Activated CD8-positive, alpha-beta T cell treated with anti-CD3 and anti-CD28 coated beads for 36 hours (primary cell): ENCODE measurements at places on chromosomes 12 and 14. TPM values are rescaled to one million over a fixed set of nuclear protein-coding genes. Genes with fewer than 3 reads are reported as not detected.

DNA sequence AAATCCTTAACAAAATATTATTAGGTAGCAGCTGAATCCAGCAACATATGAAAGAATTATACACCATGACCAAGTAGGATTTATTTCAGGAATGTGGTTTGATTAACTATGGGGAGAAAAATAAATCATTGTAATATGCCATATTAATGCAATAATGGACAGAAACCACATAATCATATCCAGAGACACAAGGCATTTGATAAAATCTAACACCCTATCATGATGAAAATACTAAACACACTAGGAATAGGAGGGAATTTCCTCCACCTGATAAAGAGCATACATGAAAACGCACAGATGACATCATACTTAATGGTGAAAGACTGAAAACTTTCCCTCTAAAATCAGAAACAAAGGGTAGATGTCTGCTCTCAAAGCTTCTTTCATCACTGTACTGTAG is 238.9 kb downstream of the PHLDA1 start:
- H3K4me1 ChIP-seq, result peaks cover 32% of the 10 kb centered on the region
- no peak overlapping the region for H3K4me3 ChIP-seq
- no peak overlapping the region for H3K27ac ChIP-seq
- H3K27me3 ChIP-seq, result peaks cover 8% of the 10 kb centered on the region
- no peak for DNase-seq

- H3K4me3 ChIP-seq, result no peak overlapping the region
- H3K27me3 ChIP-seq, result peaks cover 5% of the 10 kb centered on the region
- no peaks in the 10 kb centered on the region for H3K36me3 ChIP-seq
- no peak overlapping the region for H3K27ac ChIP-seq
- peaks cover 22% of the 10 kb centered on the region for H3K4me1 ChIP-seq
Measured at GRCh38 chr14:76868454-76869170, 42.4 kb downstream of the LRRC74A start.

GRCh38 chr12:4579305-4580102 is 17.5 kb downstream of the DYRK4 start:
- H3K4me3 ChIP-seq, result no peak overlapping the region
- H3K27me3 ChIP-seq, result peaks cover 5% of the 10 kb centered on the region
- no peaks in the 10 kb centered on the region for H3K4me1 ChIP-seq
- peak; percentile 16 for DNase-seq
- no peak overlapping the region for H3K27ac ChIP-seq
- H3K36me3 ChIP-seq, result no peaks in the 10 kb centered on the region

GRCh38 chr14:33897382-33897781 is 53.5 kb downstream of the EGLN3 start:
- H3K27ac ChIP-seq, result no peak overlapping the region
- H3K36me3 ChIP-seq, result no peaks in the 10 kb centered on the region
- H3K4me1 ChIP-seq, result no peaks in the 10 kb centered on the region
- H3K4me3 ChIP-seq, result no peak overlapping the region
- DNase-seq, result no peak

DNA sequence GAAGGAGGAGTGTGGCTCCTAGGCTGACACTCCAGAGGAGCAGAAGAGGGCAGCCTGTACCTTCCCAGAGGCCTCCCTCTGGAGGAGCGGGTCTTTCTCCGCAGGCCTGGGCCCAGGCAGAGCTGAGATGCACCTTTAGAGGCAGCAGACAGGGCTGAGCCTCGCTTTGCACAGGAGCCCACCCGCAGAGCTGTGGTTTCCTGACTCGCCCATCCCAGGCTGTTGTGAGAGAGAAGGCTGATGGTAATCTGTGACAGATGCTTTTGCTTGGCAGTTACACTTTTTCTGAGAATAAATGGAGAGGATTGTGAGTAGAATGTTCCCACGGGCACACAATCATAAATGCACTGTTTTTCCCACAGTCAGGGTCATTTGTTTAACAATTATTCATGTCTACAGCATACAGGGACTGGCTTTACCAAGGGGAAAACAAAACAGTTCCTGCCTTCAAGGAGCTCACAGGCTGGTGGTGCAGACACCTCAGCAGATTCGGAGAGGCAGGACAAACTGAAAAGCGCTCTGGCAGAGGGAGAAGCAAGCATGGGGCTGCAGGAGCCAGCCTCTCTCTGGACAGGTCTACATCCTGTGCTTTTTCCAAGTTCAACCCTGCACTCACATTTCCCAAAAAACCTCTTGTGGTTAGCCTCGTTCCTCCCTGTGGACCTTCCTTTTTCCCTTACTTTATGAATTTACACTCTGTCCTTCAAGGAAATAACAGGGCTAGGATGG is 13.9 kb downstream of the EVL start:
- no peaks in the 10 kb centered on the region for H3K27me3 ChIP-seq
- peak overlapping the region; percentile 72 for H3K4me3 ChIP-seq
- peaks cover 95% of the 10 kb centered on the region for H3K4me1 ChIP-seq
- peak overlapping the region; percentile 99 for H3K27ac ChIP-seq
- H3K36me3 ChIP-seq, result peaks cover 82% of the 10 kb centered on the region
- DNase-seq, result peak; percentile 93

The PLD4 gene
- not detected for total RNA-seq

The VWF gene
- total RNA-seq, result 0.11 TPM

DNA sequence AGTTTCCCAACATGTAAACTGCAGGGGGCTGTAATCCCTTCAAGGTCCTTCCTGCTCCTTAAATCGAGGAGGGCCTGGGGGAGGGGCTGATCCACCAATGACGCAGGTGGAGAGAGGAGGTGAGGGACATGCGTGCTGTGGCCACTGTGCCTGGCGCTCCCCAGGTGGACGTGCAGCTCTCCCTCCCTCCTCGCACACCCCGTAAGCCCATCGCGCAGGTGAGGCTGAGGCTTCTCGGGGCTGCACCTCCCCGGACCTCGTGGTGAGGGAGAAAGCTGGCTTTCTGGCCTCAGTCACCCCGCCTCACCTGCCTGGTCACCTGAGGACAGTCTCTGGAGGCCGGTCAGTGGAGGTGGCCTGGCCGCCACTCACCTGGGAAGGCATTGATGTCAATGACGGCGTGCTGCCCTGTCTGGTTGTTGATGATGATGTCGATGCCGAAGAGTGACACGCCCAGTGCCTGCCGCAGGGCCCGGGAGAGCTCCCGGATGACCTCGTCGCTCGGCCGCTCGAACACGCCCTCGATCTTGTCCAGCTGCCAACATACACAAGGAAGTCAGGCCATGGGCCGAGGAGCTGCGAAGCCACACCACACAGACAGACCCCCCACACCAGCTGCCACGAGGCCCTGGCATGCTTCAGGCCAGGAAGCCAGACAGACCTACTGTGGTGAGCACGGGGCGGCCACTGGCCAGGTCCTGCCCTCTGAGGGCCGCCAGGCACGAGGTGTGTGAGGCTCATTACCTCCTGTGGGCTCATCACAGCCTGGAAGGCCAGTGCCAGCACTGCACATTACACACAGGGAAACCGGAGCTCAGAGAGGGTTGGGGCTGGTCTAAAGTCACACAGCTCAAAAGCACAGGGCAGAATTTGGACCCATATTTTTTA is 23.3 kb downstream of the CHGA start:
- H3K27me3 ChIP-seq, result no peaks in the 10 kb centered on the region
- H3K36me3 ChIP-seq, result peaks cover 14% of the 10 kb centered on the region
- no peak overlapping the region for H3K27ac ChIP-seq
- H3K4me3 ChIP-seq, result no peak overlapping the region

The TMEM63C gene
- 3.3 TPM for total RNA-seq

The SLC10A1 gene
- not detected for total RNA-seq

The SLC17A8 gene
- not detected for total RNA-seq

The PIANP gene
- not detected for total RNA-seq

DNA sequence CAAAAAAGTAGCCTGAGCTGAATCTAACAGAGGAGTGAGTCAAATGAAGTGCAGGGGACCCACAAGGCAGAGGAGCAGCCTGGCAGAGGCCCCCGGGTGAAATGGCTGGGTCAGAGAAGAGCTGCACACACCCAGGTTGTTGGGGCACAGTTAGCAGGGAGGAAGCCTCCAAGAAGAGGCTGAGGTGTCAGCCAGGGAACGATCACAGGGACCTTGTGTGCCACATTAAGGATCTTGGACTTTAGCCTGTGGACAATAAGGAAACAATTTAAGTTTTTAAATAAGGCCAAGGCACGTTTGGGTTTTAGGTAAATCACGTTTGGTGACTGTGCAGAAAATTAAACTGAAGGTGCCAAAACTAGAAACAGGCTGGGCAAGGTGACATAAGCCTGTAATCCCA is 35.1 kb downstream of the OR10P1 start:
- no peaks in the 10 kb centered on the region for H3K4me1 ChIP-seq
- no peak overlapping the region for H3K4me3 ChIP-seq
- no peak for DNase-seq
- H3K27ac ChIP-seq, result no peak overlapping the region
- peaks cover 3% of the 10 kb centered on the region for H3K27me3 ChIP-seq

The KNTC1 gene
- 128 TPM for total RNA-seq

DNA sequence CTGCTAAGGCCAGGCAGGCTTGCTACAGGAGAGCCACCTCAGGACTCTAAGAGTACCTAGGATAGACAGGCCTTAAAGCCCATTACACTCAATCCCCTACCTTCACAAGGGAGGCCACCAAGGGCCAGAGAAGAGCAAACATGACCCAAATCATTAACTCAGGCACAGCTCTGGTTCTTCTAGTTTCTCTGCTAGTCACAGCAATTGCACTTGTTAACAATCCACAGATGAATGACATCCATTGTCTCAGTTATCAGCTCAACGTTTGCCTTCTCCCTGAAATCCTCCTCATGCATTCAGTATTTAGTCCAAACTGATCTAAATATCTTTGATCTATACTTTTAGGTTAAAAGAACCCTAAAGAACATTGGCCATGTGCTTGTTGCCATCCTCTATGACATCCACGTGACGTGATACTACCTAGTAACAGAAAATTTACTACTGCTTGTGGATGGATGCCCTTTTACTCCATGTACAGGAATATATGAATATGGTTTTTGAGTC is 164.5 kb downstream of the STXBP6 start:
- H3K27ac ChIP-seq, result no peak overlapping the region
- DNase-seq, result no peak
- H3K4me3 ChIP-seq, result no peak overlapping the region
- H3K36me3 ChIP-seq, result no peaks in the 10 kb centered on the region
- H3K4me1 ChIP-seq, result no peaks in the 10 kb centered on the region

DNA sequence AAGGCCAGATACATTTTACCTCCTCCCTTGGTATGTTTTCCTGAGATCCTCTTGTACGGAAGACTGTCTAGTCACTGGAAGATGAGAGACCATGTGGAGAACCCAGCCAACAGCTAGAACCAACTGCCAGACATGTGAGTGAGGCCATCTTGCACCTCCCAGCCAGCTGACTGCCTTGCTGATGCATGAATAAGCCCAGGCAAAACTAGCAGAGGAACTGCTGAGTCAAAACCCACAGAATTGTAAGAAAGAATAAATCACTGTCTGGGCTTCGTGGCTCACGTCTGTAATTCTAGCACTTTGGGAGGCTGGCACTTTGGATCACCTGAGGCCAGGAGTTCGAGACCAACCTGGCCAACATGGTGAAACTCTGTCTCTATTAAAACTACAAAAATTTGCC is 160.0 kb downstream of the TPH2 start:
- no peak overlapping the region for H3K4me3 ChIP-seq
- no peaks in the 10 kb centered on the region for H3K4me1 ChIP-seq
- no peaks in the 10 kb centered on the region for H3K27me3 ChIP-seq
- no peak for DNase-seq
- no peaks in the 10 kb centered on the region for H3K36me3 ChIP-seq

GRCh38 chr14:55721353-55721752 is 141.3 kb downstream of the KTN1 start:
- no peak overlapping the region for H3K27ac ChIP-seq
- H3K27me3 ChIP-seq, result no peaks in the 10 kb centered on the region
- H3K4me1 ChIP-seq, result no peaks in the 10 kb centered on the region
- H3K36me3 ChIP-seq, result no peaks in the 10 kb centered on the region
- H3K4me3 ChIP-seq, result no peak overlapping the region
- no peak for DNase-seq

- peaks cover 54% of the 10 kb centered on the region for H3K27me3 ChIP-seq
- DNase-seq, result no peak
Measured at GRCh38 chr12:132605892-132606291, 4.5 kb downstream of the LRCOL1 start.

DNA sequence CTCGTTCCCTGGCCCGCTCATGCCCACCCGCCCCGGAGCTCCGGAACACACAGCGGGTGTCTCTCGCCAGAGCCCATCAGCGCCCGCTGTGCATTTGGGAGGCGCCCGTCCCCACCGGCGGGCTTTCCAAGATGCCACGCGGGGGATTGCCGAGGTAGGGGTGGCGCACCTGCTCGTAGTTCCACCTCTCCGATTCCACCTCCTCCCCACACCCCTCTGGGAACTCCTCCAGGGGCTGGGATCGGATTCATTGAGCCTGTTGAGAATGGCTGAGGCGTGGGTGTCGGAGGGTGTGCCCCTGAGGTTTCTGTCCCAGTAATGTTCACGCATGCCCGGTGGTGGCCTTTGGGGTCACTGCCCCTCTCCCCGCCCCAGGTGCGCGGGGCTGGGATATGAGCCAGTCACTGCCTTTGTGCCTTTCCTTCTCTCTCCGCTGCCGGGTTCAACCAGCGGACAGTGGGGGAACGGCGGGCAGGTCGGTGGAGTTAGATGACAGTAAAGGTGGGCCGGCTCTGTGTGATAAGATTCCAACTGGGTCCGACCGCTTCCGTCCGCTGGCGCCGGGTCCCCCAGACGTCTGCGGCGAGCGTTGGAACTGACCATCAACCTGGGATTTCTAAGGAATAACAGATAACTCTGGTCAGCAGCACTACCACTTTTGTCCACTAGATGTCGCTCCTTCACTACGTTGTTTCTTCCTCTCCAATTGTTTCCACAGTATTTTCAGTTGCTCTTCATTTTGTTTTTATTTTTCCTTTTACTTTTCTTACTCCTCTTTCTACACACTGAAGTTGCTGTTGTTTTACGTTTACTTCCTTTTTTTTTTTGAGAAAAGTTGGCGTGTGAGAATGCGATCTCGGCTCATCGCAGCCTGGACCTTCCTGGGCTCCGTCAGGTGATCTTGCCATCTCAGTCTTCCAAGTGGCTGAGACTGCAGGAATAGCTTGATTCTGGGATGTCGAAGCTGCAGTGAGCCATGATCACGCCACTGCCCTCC is 178.1 kb upstream of the ALG10B start:
- peak; percentile 71 for DNase-seq
- H3K27ac ChIP-seq, result no peak overlapping the region
- H3K36me3 ChIP-seq, result no peaks in the 10 kb centered on the region
- peaks cover 9% of the 10 kb centered on the region for H3K27me3 ChIP-seq
- H3K4me3 ChIP-seq, result peak overlapping the region; percentile 67
- H3K4me1 ChIP-seq, result no peaks in the 10 kb centered on the region
